ENCODE measurements at places on chromosomes 4 and X.
A peak's percentile ranks its signal among the peaks of the same experiment; 100 is the strongest.

GRCh38 chr4:39562792-39563191 is 35.6 kb upstream of the UGDH start:
- no peak for DNase-seq

DNA sequence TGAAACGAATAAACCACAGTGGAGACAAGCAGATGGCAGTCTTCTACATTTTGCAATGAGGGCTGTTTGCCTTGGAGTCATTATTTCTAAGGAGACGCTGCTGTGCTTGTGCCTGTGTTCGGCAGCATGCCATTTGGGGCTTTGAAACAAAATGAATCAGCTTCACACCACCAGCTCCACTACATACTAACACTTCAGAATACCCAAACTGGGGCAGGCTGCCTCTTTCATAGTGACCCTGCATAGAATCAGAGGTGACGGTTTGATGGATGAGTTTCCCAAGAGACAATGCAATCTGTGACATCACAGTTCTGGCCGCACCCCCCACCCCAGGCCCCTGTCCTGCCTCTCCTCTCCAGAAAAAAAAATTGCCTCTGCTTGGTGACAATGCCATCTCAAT is 57.1 kb upstream of the MID1 start:
- no peak for DNase-seq

DNA sequence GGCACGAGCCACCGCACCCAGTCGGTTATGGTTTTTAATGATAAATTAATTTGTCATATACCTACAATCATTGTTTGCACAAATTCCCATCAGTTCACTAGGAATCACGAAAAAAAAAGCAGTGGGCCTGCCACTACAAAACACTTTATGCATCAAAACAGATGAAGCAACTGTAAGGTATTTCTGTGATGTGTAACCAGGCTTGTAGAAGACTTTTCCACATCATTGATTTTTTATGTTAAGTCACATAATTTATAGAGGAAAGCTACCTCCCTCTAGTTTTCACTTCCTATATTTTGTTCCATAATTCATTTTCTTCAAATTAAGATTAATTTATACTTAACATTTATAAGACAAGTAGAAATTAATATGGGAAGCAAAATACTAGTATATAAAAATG is 6.7 kb upstream of the FAM200B start:
- DNase-seq: peak; percentile 13

- DNase-seq: no peak
These were observed 23.3 kb upstream of the ANTXR2 start for GRCh38 chr4:80096175-80096850.

GRCh38 chrX:130295519-130296296 is 27.0 kb upstream of the ZNF280C start:
- DNase-seq: no peak

DNA sequence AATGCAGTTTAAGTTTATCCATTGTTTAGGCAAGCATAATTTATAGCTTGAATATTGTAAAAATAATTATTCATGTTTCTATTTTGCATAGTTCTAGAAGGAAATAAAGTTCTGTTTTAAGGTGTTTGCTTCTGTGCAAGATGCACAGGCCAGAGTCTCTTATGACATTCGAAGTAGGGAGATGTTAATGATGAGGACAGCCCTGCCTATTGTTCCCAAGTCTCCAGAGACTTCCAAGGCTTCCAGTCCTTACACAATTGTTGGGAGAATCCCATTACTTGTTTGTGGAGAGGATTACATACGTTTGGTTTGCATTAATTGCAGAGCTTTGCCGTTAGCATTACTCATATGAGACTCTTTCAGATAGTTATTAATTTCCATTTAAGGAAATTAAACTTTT is 96.2 kb upstream of the ANK2 start:
- no peak for DNase-seq

DNA sequence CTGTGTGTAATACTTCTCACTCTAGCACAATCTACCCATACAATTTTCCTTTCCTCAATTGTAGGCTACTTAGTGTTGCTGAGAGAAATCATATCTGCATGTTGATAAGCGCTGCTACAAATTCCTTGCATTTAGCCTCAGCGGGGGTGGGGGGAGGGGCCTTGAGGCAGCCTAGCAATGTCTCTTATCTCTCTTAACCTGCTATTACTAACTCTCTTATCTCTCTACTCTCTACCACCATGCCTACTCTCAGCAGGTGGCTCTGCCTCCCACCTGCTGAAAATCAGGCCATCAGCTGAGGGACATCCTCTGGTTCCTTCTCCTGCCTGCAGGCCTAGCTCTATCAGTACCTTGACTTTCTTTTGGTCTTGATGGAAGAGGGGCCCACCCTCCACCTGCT is 98.9 kb downstream of the GPR82 start:
- DNase-seq: no peak

GRCh38 chr4:150681063-150681462 is 99.1 kb downstream of the MAB21L2 start:
- no peak for DNase-seq

GRCh38 chrX:131066237-131066636 is 8.1 kb downstream of the ARHGAP36 start:
- no peak for DNase-seq

DNA sequence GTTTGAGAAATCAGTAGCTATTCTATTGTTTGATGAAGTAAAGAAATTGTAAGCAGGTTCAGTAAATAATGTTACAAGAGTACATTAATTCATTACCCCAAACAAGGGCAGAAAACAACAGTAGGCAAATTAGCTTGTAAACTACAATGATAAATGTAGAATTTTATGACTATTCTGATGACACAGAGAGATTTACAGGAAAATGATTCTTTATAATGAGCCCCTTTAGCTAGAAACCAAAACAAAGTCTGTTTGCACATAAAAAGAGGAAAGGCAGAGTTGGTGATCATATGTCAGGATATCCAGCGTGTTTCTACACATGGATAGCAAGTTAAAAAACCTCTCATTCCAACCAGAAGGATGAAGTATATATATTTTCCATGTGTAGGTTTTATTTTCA is 204.8 kb downstream of the CFAP299 start:
- no peak for DNase-seq

DNA sequence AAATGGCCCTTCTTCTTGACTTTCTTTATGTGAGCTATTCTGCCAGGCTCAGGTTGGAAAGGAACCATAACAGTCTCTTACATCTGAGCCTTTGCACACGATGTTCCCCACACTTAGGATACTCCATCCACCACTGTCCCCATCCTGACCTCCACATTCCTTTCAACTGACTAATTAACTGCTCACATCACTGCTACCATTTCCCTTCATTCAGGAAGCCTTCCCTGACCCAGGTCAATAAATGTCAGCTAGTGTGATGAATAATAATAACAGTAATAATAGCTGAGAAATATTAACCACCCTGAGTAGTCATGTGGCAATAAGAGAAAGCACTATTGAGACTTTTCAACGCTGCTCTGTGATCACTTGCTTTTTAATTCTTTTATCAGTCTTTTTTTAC is 291.7 kb downstream of the KCNIP4 start:
- no peak for DNase-seq

DNA sequence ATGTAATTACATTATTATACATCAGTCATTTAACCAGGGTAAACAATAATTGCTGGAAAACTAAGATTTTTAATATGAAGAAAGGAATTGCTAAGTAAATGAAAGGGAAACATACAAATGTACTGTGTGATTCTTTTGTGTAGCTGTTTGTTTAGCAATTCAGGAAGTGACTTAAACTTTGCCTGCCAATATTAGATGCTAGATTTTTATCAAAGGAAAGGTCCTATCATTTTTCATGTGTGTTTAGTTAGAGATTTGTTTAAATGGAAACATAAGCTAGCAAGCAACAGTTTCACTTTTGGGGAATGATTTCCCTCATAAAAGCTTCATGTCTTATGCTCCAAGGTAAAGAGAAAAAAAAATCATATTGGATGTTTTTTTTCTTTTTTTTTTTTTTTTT is 95.1 kb upstream of the LIMCH1 start:
- DNase-seq: no peak

- DNase-seq: peak; percentile 77
These were observed 72.6 kb downstream of the FHDC1 start for GRCh38 chr4:153008578-153009199.

- no peak for DNase-seq
These were observed 26.8 kb upstream of the FGF5 start for GRCh38 chr4:80239480-80240150.

GRCh38 chr4:87865288-87865687 is 32.5 kb downstream of the MEPE start:
- DNase-seq: no peak

- DNase-seq: no peak
These were observed 52.8 kb upstream of the PPP3CA start for GRCh38 chr4:101400096-101400495.

DNA sequence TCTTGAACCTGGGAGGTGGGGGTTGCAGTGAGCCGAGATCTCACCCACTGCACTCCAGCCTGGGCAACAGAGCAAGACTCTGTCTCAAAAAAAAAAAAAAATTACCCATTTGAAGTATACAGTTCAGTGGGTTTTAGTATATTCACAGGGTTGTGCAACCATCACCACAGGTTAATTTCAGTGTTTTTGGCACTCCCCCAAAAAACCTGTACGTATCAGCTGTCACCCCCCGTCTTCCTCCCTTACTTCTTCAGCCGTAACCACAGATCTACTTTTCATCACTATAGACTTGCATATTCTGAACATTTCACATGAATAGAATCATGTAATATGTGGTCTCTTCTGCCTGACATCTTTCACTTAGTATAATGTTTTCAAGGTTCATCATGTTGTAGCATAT is 11.7 kb upstream of the PTTG2 start:
- peak; percentile 23 for DNase-seq

- no peak for DNase-seq
These were observed 93.7 kb downstream of the ADGRL3 start for GRCh38 chr4:61293707-61294400.

- no peak for DNase-seq
These were observed 70.6 kb downstream of the TNIP2 start for GRCh38 chr4:2685541-2685940.

- no peak for DNase-seq
These were observed 116.0 kb downstream of the CPEB2 start for GRCh38 chr4:15118292-15118691.

DNA sequence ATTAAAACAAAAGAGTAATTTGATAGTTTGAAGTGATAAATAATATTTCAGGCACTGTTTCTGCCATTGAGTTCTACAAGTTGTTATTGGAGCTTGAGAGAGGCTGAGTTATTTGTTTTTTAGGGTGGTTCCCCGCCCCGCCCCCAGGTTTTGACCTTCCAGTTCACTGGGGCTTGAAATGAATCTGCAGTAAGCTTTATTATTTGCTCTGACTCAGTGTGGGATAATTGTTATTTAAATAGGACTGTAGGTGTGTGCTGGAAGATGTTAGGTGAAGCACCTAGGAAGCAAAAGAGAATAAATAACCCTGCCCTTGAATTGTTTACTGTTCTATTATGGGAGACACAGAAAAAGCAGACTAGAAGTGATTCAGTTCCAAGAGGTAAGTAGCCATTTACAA is 81.2 kb upstream of the KCNIP4 start:
- DNase-seq: no peak

GRCh38 chr4:69707807-69708206 is 52.6 kb downstream of the SULT1B1 start:
- DNase-seq: no peak

DNA sequence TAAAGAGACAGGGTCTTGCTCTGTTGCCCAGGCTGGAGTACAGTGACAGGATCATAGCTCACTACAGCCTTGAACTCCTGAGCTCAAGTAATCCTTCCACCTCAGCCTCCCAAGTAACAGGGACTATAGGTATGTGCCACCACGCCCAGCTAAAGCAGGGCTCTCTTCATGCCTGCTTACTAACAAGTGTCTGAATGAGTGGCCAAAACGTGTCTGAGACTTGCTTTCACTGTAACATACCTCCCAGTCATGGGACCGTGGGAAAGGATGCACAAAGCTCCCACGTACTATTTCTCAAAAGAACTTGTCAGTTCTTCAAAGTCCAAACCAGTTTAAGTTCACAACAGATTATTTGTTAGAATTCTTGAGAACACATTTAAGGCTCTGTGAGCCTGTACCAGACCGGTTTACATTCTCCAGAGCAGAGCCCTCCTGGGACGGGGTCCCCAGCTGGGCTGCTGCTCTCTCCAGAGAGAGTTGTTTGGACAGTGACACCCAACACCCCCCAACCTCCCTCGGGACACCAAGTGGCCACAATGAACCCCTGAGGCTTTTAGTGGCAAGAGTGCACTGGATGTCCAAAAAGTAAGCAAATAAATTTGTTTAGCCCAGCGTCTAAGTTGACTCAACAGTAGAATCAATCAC is 24.1 kb downstream of the SH3KBP1 start:
- no peak for DNase-seq

DNA sequence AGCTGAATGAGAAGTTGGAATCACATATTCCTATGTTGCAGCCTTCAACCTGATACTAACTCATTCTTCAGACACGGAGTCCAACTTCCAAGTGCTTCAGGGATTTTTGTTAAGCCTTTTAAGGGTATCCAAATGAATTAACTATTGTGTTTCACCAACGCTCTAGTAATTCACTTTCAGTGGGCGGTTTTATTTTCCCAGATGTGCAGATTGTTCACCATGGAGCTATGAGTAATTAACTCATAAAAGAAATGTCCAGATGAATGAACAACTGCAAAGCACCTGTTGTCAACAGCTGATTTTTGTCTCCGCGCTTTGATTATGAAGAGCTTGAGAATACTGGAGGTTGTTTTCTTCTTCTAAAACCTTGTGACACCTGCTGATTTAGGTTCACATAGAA is 187.6 kb downstream of the CBR4 start:
- no peak for DNase-seq

GRCh38 chr4:183636503-183636902 is 22.5 kb downstream of the RWDD4 start:
- DNase-seq: no peak

DNA sequence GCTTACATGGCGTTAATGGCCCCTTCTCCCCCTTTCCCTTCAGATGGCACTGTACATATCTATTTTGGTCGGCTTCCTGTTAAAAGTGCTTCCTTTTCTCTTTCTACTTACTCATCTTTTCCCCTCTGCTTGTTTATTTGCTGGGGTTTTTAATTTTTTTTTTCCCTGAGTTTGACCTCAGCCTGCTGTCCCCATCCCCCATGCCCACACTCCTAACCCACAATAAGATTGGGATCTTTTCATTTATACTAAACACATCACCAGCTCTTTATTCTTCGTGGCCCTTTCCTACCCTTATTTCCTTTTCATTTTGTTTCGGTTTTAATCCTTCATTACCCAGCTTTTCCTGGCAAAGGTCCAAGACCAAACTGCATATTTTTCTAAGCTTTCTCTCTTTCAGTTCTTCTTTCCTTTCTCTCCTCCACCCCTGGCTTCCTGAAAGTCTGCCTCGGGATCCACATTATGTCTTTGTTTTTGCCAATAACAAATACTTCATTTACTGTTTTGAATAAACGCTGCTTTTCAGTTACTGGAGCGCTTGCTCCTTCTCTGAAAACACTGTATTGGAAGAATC is 152.0 kb upstream of the USP9X start:
- no peak for DNase-seq
